ENCODE measurements at places on chromosomes 2 and 18.
A peak's percentile ranks its signal among the peaks of the same experiment; 100 is the strongest.

DNA sequence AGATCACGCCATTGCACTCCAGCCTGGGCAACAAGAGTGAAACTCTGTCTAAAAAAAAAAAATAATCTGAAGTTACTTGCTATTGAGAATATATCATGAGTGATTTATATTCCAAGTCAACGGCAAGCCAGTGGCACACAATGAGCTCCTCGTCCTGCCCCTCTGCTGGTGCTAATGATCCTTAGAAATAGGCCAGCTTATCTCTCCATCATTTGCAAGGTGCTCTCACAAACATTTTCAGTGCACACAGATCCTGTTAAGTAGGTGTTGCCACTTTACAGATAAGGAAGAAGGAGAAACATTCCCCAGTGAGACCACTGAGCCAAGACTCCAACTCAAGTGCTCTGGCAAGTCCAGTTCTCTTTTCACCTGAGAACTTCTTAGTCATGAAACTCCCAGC, 91.3 kb upstream of the GPR45 start:
- no peak for DNase-seq

DNA sequence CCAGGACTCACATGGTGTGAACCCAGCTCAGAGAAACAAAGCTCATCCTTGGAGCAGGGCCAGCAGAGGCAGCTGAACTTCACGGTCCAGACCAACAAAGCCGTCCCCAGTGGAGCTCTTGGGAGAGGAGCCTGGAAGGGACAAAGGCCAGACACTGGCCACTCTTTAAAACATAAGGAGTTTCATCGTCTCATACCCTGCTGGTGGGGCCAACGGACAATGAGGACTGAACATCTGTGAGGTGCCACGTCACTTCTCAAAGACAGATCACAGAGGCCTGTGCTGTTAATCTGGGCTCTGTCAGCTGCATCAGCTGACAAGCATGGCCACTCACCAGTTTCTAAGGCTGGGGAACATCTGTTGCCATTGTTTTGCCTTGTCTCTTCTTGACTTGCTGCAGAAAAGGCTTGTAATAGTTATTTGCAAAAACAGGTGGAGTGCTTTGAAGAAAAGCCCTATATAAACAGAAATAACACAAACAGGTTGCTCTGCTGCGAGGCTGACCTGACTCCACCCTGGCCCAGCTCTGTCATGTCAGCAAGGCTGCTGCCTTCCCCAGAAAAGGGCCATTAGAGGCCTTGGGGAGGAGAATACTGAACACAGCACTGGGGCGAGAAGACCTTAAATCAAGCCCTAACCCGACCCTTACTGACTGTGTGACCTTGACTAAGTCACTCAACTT, 68.1 kb upstream of the DAPL1 start:
- DNase-seq, result no peak

- no peak for DNase-seq
Observed at GRCh38 chr18:35337286-35337685, 6.9 kb downstream of the ZNF24 start.

DNA sequence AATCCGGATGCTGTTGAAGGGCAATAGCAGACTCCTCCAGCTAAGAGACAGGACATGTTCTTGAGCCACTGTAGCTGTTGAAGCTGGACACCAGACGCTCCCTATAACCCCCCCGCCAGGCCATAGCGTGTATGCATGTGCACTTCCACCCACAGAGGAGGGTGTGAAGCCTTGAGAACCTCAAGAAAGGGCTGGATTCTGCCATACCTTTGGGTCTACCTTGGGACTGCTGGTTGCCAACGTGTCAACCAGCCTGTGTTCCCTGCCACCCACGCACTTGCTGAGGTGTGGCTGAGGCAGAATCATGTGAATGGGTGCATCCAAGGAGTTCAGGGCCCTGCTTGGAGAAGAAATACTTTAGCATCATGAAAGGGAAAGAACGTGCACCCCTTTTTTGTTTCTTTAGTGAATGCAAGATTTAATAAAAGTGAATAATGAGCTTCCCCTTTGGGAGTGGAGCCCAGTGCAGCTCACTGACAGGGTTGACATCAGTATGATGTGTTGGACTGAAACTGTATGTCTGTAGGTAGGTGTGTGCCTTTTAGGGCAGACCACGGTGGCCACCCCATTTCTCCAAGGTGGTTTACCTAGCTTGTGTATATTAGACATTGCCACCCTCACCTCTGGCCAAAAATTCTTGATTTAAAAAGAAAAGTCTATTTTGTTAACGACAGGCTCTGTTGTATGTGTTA, 198.3 kb downstream of the MGAT5 start:
- DNase-seq, result no peak

DNA sequence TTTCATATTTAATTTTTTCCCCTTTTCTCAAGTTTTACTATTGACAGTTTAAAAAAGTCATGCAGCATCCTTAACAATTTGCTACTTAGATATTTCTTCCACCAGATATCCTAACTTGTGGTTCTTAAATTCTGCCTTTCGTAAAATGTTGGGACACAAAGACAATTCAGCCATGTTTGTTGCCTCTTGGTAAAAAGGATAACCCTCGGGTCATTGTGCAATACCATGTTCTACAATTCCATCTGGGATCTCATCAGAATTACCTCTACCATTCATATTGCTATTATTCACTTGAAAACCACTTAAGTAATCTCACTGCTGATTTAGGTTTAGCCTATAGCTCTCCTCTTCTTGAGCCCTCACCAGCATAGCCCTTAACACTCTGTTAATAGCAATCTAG, 13.2 kb upstream of the REG1B start:
- DNase-seq, result no peak

- DNase-seq, result no peak
Observed at GRCh38 chr2:85250045-85250444, 77.7 kb downstream of the TGOLN2 start.

DNA sequence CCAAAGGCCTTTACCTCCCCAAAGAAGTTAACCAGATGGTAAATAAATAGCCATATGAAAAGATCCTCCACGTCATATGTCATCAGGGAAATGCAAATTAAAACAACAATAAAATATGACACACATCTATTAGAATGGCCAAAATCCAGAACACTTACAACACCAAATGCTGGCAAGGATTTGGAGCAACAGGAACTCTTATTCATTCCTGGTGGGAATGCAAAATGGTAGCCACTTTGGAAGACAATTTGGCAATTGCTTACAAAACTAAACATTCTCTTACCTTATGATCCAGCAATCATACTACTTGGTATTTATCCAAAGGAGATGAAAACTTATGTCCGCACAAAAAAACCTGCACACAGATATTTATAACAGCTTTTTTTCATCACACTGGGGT, 1.3 kb upstream of the TANK start:
- no peak for DNase-seq

DNA sequence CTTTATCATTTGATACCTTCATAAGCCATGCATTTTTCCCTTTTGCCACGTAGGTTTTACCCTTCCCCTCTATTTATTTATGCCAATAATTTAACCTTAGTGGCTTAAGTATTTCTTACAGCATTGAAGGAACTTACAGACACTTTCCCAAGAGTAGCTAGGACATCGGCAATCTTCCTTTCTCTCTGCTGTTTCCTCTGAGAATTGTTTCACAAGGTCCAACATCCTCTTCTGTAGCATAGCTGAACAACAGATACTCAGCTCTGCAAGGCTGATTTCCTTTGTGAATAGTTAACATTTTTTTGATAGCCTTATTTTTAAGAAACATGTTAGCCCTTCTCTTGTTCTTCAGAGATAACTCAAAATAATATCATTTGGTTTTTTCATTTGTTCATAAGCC, 1.1 kb upstream of the GCA start:
- no peak for DNase-seq

DNA sequence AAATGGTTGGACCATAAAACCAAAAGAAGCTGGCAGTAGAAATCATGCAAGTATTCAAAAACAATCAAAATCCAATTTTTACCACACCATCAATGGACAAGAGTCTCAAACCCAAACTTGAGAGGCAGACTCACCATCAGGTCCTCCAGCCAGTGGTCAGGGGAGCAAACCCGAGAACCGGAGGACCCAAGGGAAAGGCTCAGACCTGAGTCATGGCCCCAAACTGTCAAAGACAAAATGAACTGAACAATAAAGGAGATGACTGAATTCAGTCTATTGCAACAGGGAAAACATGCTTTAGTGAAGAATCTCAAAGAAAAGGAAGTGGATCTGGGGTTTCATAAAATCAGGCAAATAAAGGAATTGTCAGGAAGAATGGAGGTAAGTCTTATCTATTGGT, 150.7 kb upstream of the MGAT5 start:
- DNase-seq, result no peak

DNA sequence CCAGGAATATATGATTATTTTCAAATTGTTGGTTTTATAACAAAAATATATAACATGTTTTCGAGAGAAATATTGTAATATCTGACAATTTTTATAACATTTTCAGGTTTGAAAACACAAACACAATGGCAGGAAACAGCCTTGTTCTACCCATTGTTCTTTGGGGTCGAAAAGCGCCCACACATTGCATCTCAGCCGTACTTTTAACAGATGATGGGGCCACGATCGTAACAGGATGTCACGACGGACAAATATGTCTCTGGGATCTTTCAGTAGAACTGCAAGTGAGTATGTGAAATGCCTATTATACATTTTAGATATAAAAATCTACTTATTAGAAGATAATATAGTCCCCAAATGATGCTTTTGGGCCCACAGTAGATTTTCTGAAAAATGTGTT, 21.2 kb downstream of the WDR7 start:
- no peak for DNase-seq

- DNase-seq, result no peak
Observed at GRCh38 chr2:222594679-222595078, 61.2 kb downstream of the FARSB start.

GRCh38 chr2:38925982-38926381, 36.3 kb downstream of the ARHGEF33 start:
- DNase-seq, result no peak

- no peak for DNase-seq
Observed at GRCh38 chr2:165793161-165793778, 777 bp downstream of the GALNT3 start.

- DNase-seq, result peak; percentile 44
Observed at GRCh38 chr2:156399950-156400705, 36.1 kb upstream of the GPD2 start.

DNA sequence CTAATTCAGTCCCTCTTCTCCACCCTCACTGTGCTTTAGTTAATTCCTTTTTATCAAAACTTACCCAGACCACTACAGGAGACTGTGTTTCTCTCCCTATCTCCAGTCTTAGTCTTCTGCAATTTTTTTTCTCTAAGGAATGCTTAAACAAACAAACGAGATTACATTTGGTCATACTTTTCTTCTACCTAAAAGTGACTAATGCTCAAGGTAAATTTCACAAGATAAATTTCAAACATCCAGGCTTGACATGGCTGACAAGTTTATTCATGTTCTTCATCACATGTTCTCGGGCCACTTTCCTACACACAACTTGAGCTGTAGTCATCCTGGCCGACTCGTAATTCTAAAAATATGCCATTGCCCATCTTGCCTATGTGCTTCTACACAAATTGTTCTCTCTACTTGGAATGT, 23.2 kb upstream of the ACSL3 start:
- no peak for DNase-seq

- DNase-seq, result no peak
Observed at GRCh38 chr2:66563473-66563872, 128.5 kb downstream of the MEIS1 start.

- DNase-seq, result no peak
Observed at GRCh38 chr2:129274038-129274415, 705.4 kb upstream of the RAB6C start.

GRCh38 chr2:19890104-19890503, 11.7 kb downstream of the TTC32 start:
- no peak for DNase-seq

- DNase-seq, result peak; percentile 37
Observed at GRCh38 chr2:67476809-67477790, 80.0 kb downstream of the ETAA1 start.

DNA sequence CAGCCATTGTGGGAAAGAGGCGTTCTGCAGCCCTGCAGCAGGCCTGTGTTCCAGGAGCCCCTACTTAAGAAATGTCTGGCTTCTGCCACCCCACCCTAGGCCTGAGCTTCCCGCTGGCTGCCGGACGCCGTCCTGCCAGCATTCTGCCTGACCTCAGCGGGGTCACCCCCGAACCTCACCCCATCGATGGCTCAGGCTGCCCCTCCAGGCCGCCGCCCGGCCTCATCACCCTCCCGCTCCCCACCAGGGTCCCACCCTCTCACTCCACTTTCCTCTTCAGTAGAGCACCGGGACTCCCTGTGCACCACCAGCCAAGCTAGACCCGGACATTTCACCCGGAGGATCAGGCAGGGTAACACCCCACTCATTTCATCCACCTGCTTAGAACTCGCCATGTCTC, 73.6 kb upstream of the SALL3 start:
- no peak for DNase-seq

- DNase-seq, result no peak
Observed at GRCh38 chr2:157221394-157221988, 36.0 kb upstream of the GALNT5 start.

- no peak for DNase-seq
Observed at GRCh38 chr18:80037869-80038630, 3.8 kb downstream of the RBFA start.

- no peak for DNase-seq
Observed at GRCh38 chr2:44679584-44679983, 261.9 kb upstream of the SIX3 start.

DNA sequence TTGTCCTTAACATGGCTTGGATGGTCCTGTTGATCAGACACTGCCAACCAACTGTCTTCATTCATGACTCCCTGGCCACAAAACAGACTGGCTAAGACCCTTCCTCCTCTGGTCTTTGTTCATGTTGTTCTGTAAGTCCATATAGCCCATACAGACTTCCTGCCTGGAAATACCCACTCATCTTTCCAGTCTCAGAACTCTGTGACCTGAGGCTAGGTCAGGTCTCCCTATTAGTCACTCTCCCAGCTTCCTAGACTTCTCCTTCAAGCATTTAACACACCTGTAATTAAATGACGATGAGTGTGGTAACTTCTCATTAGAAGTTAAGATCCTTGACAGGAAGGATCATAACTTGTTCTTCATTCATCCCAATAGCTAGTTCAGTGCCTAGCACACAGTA, 56.3 kb downstream of the CCDC93 start:
- DNase-seq, result no peak

DNA sequence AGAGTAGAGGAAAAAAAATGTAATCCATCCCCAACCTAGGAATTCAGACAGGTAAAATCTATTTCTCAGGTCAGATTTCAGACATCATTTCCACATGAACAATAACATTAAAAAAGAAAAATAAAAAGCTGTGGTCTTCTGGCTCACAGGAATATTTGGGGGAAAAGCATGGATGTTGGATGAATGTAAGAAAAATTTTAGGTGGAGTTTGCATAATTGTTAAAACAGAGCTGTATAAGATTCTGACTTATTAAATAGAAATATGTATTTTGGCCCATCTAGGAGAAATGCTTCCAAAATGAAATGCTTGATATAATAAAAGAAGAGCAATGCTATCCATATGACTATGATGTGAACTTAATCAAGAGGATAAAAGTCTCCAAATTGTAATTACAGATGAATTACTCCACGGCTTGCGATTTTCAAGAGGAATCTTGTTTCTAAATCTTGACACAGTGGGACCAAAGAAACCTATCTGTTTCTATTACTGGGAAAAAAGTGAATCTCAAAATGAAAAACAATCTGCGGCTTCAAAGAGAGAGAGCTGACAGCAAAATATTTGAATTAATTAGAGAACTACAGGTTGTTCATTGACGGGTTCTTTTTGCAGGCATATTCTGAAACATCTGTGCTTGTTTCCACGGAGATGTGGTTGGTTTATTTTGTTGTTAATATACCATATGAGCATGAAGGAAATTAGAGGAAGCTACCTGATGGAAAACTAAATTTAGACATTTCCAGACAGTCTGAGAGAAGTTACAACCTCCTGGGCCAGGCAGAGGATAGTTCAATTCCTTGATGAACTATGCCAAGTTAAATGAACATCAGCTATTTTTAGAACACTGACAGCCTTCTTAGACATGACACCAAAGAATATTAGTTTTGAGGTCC, 468.7 kb downstream of the PID1 start:
- DNase-seq, result no peak
